Activated naive CD8-positive, alpha-beta T cell treated with anti-CD3 and anti-CD28 coated beads, Interleukin-2, amount 50 U/mL, for 24 hours (primary cell): ENCODE measurements at places on chromosomes 11 and 22.

DNA sequence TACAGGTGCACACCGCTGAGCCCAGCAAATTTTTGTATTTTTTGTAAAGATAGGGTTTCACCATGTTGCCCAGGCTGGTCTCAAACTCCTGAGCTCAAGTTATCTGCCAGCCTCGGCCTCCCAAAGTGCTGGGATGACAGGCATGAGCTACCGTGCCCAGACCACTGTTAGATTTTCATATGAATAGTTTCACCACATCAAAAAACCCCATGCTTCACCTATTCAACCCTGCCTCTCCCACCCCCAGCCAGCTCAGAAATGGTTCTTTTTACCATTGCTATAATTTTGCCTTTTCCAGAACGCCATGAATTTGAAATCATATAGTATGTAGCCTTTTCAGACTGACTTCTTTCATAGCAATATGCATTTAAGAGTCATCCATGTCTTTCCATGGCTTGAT, 37.9 kb downstream of the CDPF1 start:
- peaks cover 48% of the 10 kb centered on the region for H3K36me3 ChIP-seq
- H3K4me1 ChIP-seq, result peaks cover 5% of the 10 kb centered on the region
- H3K27ac ChIP-seq, result no peak overlapping the region
- no peaks in the 10 kb centered on the region for H3K27me3 ChIP-seq

DNA sequence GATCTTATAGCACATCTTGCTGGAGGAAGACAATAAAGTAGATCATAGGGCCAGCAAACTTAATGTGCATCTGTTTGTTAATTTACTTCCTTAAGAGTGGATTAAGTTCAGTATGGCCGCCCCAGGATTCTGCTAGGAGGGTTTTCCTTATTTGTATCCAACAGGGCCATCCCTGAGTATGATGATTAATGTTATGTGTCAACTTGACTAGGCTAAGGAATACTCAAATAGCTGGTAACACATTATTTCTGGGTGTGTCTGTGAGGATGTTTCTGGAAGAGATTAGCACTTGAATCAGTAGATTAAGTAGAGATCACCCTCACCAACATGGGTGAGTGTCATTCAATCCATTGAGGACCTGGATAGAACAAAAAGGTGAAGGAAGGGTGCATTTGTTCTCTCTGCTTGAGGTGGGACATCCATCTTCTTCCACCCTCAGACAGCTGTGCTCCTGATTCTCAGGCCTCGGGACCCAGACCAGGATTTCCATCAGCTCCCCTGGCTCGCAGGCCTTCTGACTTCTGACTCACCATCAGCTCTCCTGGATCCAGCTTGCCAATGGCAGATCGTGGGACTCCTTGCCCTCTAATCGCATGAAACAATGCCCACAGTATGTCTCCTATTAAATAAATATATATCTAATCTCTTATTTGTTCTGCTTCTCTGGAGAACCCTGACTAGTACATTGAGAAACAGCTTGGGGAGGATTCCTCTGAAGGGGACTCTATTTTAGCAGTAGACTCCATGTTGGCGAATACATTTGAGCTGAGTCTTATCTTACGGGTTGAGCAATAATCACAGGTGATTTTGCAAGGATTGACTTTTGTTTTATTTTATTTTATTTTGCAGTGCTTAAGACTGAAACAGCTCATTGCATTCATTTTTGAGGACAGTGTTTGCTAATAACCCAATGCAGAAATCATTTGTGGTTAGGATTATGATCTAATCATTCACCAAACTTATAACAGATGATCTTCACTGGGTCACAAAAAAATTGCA, 9.0 kb upstream of the ZBTB44 start:
- no peak overlapping the region for H3K27ac ChIP-seq
- no peak overlapping the region for H3K4me3 ChIP-seq
- DNase-seq, result no peak
- H3K36me3 ChIP-seq, result peaks cover 4% of the 10 kb centered on the region
- H3K27me3 ChIP-seq, result no peaks in the 10 kb centered on the region

GRCh38 chr22:33063611-33064010, 5.4 kb upstream of the SYN3 start:
- H3K27ac ChIP-seq, result no peak overlapping the region
- H3K36me3 ChIP-seq, result no peaks in the 10 kb centered on the region
- H3K4me1 ChIP-seq, result no peaks in the 10 kb centered on the region
- no peak for DNase-seq
- H3K4me3 ChIP-seq, result no peak overlapping the region

- no peak overlapping the region for H3K4me3 ChIP-seq
- no peaks in the 10 kb centered on the region for H3K4me1 ChIP-seq
- DNase-seq, result no peak
- no peak overlapping the region for H3K27ac ChIP-seq
- peaks cover 39% of the 10 kb centered on the region for H3K36me3 ChIP-seq
These were observed 11.7 kb downstream of the TMEM216 start for GRCh38 chr11:61404103-61404502.

DNA sequence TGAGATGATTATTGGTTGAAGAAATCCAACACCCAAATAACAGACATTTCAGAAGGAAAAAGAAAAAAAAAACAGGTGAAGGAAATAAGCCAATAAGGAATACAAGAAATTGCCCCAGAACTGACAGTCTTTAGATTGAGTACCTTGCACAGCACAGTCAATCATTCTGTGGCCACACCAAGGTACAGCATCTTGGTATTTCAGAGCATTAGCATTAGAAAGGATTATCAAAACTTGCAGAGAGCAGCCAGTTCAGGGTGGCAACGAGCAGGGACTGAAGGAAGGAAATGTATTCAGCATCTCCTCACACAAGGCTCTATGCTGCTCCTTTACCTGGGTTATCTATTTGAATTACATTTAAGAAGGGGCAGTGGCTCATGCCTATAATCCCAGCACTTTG, 2.1 kb downstream of the ADA2 start:
- no peaks in the 10 kb centered on the region for H3K36me3 ChIP-seq
- DNase-seq, result no peak
- H3K27ac ChIP-seq, result peak overlapping the region; percentile 74
- peaks cover 65% of the 10 kb centered on the region for H3K4me1 ChIP-seq
- no peaks in the 10 kb centered on the region for H3K27me3 ChIP-seq

GRCh38 chr11:78187366-78188285, 800 bp downstream of the KCTD21 start:
- H3K27ac ChIP-seq, result peak overlapping the region; percentile 95
- no peaks in the 10 kb centered on the region for H3K36me3 ChIP-seq
- H3K4me3 ChIP-seq, result peak overlapping the region; percentile 93
- H3K27me3 ChIP-seq, result no peaks in the 10 kb centered on the region
- peak; percentile 74 for DNase-seq
- H3K4me1 ChIP-seq, result peaks cover 53% of the 10 kb centered on the region

DNA sequence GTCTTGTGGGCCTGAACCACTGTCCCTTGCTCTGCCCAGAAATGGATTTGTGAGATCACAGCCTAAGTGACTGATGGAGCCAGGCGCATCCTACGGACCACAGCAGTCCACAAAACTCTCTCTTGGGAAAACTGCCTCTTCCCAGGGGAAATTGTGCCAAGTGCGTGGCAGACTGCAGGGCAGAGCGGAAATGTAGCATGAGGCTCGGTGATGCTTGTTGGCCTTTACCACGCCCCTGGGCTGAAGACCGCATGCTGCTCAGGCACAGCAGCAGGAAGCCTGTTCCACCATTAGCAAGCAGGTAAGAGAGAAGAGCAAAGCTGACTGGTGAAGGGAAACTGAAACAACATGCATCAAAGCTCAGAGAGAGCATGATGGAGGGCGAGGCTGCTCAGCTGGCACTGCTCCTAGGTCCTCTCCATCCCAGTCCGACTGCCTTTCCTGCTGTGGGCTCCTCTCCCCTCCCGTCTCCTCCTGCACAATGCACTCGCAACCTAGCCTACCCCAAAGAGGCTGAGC, 26.5 kb upstream of the SCARF2 start:
- H3K36me3 ChIP-seq, result peaks cover 2% of the 10 kb centered on the region
- peak overlapping the region; percentile 93 for H3K27ac ChIP-seq
- no peaks in the 10 kb centered on the region for H3K27me3 ChIP-seq
- peaks cover 47% of the 10 kb centered on the region for H3K4me1 ChIP-seq
- peak overlapping the region; percentile 20 for H3K4me3 ChIP-seq

DNA sequence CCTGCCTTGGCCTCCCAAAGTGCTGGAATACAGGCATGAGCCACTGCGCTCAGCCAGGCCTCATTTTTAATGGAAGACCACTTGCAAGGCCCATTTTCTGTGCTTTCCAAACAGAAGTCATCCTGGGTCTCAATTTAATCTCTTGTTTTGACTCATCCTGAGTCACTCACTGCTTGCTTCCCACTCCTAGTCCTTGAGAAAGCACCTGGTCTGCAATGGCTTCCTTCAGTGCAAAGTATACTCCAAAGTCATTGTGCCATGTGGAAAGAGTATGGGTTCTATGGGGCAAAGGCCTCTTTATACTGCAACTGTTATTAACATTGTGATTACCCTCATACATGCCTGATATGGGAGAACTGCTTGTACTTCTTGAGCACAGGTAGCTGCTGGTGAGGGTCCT, 18.3 kb upstream of the SLC5A1 start:
- no peaks in the 10 kb centered on the region for H3K36me3 ChIP-seq
- H3K27me3 ChIP-seq, result peaks cover 27% of the 10 kb centered on the region
- H3K4me1 ChIP-seq, result peaks cover 8% of the 10 kb centered on the region
- no peak for DNase-seq
- no peak overlapping the region for H3K27ac ChIP-seq

GRCh38 chr11:100766764-100767163, 79.7 kb downstream of the ARHGAP42 start:
- DNase-seq, result no peak
- H3K4me1 ChIP-seq, result no peaks in the 10 kb centered on the region
- H3K4me3 ChIP-seq, result no peak overlapping the region
- no peaks in the 10 kb centered on the region for H3K36me3 ChIP-seq

DNA sequence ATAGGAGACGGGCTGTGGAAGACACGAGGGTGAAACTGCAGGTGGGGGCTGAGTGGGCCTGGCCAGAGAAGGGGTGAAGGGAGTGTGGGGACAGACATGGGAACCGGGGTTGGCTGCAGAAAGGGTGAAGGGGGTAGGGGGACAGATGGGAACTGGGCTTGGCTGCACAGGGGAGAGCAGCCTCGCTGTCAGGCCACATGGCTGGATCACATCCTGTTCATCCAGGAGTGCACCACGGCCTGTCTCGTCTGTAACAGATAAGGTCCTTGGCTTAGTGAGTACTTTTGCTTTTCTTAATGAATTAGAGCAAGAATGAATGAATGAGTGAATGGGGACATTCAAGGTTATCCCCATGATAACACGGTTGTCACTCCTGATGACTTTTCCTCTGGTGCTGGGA, 13.5 kb downstream of the FBLN1 start:
- no peaks in the 10 kb centered on the region for H3K4me1 ChIP-seq
- no peaks in the 10 kb centered on the region for H3K36me3 ChIP-seq

GRCh38 chr11:94379613-94380012, 21.6 kb downstream of the GPR83 start:
- no peaks in the 10 kb centered on the region for H3K4me1 ChIP-seq
- DNase-seq, result no peak
- no peaks in the 10 kb centered on the region for H3K36me3 ChIP-seq
- no peak overlapping the region for H3K4me3 ChIP-seq
- H3K27ac ChIP-seq, result no peak overlapping the region

DNA sequence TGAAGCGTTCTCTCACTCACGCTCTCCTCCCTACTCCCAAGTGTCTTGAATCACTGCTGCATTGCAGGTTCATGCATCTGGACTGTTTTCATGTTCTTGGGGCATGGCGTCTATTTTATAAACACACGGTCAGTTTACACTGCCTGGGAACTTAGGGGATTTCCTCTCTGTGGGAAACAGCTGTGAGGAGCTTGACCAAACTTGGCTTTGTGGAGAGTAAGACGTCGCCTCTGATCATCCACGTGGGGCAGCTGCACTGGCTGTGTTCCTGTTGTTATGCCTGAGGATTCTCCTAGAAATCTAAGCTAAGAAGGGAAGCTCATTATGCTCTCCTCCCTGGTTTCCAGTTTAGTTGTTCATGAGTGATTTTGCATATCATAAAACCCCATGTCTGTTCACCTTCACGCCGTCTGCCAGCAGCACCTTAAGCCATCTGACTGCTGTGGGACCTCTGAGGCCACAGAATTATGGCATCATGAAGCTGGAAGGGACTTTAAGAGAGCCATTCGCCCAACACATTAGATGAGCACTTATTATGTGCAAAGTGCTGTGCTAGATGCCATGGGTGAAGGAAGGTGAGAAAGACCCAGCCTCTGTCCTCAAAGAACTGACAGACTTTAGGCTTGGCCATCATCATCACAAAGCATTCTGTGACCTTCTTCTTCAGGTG, 38.8 kb upstream of the POU2AF1 start:
- H3K27me3 ChIP-seq, result no peaks in the 10 kb centered on the region
- peak overlapping the region; percentile 77 for H3K27ac ChIP-seq
- H3K4me1 ChIP-seq, result peaks cover 71% of the 10 kb centered on the region
- H3K4me3 ChIP-seq, result peak overlapping the region; percentile 1
- no peaks in the 10 kb centered on the region for H3K36me3 ChIP-seq

DNA sequence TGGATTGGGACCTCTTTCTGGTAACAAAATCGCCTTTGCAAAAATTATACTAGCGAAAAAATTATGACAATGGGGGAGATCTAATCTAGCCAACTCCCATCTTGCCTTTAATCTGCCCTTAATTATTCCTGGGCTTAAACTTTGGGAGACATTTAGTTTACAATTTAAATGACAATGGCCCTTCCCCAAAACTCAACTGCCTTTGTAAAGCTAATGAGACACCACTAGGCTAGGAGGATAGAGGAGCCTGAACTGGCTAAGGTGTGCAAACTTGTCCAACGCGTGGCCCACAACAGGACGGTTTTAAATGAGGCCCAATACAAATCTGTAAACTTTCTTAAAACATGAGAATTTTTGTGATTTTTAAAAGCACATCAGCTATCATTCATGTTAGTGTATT, 67.3 kb downstream of the RSF1 start:
- H3K4me1 ChIP-seq, result peaks cover 5% of the 10 kb centered on the region
- H3K4me3 ChIP-seq, result no peak overlapping the region
- DNase-seq, result no peak
- H3K27ac ChIP-seq, result no peak overlapping the region
- H3K27me3 ChIP-seq, result no peaks in the 10 kb centered on the region
- H3K36me3 ChIP-seq, result peaks cover 17% of the 10 kb centered on the region

DNA sequence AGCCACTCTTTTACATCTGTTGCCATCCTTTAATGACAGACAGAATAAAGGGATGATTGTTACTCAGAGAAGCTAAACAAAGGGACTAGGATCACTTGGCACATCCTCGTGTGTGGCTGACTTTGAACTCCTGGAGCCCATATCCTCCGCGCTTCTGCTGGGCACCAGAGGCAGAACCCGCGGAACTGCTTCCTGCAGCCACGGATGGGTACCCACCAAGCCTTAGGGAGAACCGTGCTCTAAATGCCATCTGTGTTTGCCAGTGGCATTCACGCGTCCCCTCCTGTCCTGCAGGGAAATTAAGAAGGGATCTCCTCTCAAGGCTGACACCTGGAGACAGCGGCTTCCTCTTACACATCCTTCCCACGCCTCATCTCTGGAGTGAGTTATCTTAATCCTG, 294.4 kb downstream of the NTM start:
- H3K36me3 ChIP-seq, result no peaks in the 10 kb centered on the region
- no peak overlapping the region for H3K4me3 ChIP-seq
- no peaks in the 10 kb centered on the region for H3K27me3 ChIP-seq
- DNase-seq, result no peak
- H3K27ac ChIP-seq, result no peak overlapping the region
- H3K4me1 ChIP-seq, result peaks cover 4% of the 10 kb centered on the region
